CD4-positive, alpha-beta T cell treated with Interleukin-4 for 4 hours (primary cell): ENCODE measurements at places on chromosomes 7 and 10.

DNA sequence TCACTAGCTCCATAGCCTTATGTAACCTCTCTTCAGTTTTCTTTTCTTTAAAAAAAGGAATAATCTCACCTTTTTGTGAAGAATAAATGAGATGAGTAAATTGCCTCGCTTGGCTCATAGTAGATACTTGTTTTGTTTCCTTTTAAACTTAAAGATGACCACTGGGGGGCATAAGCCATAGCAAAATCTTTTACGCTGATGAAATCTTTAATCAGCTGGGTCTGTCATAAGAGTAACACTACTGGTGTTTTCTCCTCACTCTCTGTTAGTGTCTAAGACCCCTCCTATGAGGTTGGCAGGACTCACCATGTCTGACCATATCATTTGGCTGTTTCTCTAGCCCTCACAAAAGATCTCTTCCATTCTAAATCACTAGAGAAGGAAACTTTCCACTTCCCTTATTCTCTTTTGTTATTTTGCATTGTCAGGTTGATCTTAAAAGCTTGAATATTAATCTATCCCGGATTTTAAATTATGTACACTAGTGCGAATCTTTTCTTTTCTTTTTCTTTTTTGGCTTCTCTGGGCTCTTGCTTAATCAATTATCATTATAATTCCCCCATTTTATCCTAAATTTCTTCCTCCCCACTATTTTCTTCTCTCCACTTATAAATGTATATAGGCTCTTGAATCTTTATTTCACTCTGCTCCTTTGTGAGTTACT is 12.5 kb downstream of the STAG3 start:
- peak; percentile 68 for DNase-seq

GRCh38 chr7:115582956-115583355 is 447.6 kb downstream of the TFEC start:
- no peak for DNase-seq

- no peak for DNase-seq
Observed at GRCh38 chr7:155425887-155426286, 32.0 kb upstream of the EN2 start.

DNA sequence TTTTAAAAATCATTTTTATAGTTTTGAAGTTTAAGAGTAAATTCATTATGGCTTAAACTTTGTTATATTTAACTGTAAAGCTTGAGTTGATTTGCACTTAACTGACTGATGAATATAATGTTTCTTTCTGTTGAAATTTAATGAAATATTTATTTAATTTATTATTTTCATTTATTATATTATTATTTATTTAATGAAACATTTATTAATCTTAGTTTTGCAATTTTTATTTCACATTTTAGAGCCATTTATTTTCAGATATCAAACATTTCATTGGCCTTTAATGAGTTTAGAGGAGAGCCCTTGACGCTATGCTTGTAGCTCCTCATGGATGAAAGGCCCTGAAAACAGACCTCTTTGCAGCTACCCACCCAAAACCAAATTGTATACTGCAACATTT is 570.0 kb downstream of the LRMDA start:
- DNase-seq = no peak
